Activated CD4-positive, alpha-beta T cell treated with anti-CD3 and anti-CD28 coated beads, Interleukin-2, amount 10 ng/mL, durations not matched to agents 24 days and 14 days (primary cell): ENCODE measurements at places on chromosomes 6 and 20. TPM values are rescaled to one million over a fixed set of nuclear protein-coding genes. Genes with fewer than 3 reads are reported as not detected.

Gene GHRH
- not detected in 2 replicates for total RNA-seq

GRCh38 chr6:159116343-159116742, 52.9 kb upstream of the FNDC1 start:
- DNase-seq = no peak

DNA sequence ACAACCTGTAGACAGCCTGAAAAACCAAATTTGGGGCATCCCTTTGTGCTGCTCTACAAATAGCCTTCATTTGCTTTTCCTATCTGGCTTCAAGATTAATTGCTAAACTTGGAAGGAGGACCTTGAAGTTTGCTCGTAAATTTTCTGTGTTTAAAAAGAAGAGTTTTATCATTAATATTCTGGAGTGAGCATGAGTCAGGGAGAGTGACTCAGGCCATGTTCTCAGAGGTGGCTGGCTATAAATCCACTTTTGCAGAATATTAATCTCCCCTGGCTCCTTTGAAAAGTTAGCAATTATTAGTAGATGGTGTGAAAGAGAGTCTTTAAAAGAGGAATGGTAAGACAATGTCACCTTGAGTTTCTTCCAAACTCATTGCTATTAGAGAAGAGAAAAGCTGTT, 91.0 kb downstream of the ANKEF1 start:
- no peak for DNase-seq

GRCh38 chr6:155832596-155832995, 377.0 kb upstream of the NOX3 start:
- DNase-seq = no peak

DNA sequence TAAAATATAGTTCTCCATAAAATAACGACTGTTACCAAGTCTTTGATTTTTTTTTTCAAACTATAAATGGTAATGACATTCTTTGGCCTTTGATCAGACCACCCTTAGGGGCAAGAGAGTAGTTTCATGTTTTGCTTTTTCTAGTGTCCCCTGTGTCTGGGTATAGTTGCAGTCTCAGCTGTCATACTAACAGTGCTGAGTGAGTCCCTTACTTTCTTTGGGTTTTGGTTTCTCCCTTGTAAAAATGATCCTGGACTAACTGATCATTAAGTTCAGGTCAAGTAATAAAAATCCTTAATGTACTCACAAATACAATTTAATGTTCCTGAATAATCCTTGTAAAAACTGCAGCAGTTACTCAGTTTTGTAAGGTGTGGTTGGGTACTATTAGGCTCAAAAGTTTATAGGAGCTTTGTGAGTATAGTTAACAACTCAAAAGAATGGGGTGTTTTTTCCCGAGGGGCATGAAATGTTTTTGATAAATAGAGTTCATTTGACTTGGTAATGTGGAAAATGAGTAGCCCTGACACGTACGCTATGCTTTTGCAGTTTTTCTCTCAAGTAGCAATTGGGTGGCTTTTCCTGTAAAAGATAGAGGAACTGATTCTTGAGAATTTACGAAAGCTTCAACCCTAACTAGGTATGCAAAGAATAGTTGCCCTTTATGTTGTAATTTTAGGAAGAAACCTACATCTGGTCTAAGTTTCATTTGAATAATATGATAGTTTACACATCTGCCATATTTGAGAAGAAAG, 6.2 kb downstream of the PTPN1 start:
- peak; percentile 69 for DNase-seq
